Myocyte (in vitro differentiated cells): ENCODE measurements at places on chromosomes 13 and 19. TPM values are rescaled to one million over a fixed set of nuclear protein-coding genes. Genes with fewer than 3 reads are reported as not detected.

The HSPB6 gene
- total RNA-seq = 0.21 and 0.37 TPM in 2 replicates

The FCHO1 gene
- total RNA-seq = 0.05 TPM in 1 of 2 replicates, not detected in the other

The ZNF729 gene
- not detected in 2 replicates for total RNA-seq

The GZMM gene
- not detected in 2 replicates for total RNA-seq

The TEX26 gene
- not detected in 2 replicates for total RNA-seq

The SHANK1 gene
- 32.3 and 38.1 TPM in 2 replicates for total RNA-seq

The KISS1R gene
- not detected in 2 replicates for total RNA-seq

The KCTD4 gene
- not detected in 2 replicates for total RNA-seq

The SAFB gene
- total RNA-seq = 41.7 and 42.1 TPM in 2 replicates

The TSHZ3 gene
- 8.1 and 10.9 TPM in 2 replicates for total RNA-seq

The C13orf42 gene
- not detected in 2 replicates for total RNA-seq

The DNAJB1 gene
- 53.2 and 61.1 TPM in 2 replicates for total RNA-seq
